Left renal pelvis (tissue), 4 donors: ENCODE measurements at places on chromosomes 7 and 10.

- DNase-seq: no peak
These were observed 122.0 kb downstream of the PLCE1 start for GRCh38 chr10:94115725-94116124.

- no peak for DNase-seq
These were observed 630.6 kb upstream of the ZWINT start for GRCh38 chr10:56991591-56992069.

GRCh38 chr10:104447906-104448305, 94.3 kb downstream of the CFAP58 start:
- no peak for DNase-seq

DNA sequence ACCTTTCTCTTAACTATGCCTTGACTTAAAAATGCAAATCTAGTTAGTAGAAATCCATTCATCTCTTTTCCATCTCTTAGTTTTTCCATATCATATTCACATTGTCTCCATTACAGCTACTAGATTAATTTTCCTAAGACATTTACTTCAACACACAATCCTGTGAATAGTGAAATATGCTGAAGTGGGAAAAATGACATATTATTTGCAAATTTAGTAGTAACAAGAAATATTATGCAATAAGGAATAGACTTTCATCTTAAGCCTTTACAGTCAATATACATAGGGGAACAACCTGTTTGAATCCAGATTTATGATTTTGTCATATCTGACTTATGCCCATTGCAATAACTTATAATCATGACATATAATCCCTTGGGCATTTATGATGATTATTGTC, 277.0 kb upstream of the IMMP2L start:
- no peak for DNase-seq

- DNase-seq: no peak
These were observed 37.3 kb downstream of the KIF20B start for GRCh38 chr10:89738551-89739209.

DNA sequence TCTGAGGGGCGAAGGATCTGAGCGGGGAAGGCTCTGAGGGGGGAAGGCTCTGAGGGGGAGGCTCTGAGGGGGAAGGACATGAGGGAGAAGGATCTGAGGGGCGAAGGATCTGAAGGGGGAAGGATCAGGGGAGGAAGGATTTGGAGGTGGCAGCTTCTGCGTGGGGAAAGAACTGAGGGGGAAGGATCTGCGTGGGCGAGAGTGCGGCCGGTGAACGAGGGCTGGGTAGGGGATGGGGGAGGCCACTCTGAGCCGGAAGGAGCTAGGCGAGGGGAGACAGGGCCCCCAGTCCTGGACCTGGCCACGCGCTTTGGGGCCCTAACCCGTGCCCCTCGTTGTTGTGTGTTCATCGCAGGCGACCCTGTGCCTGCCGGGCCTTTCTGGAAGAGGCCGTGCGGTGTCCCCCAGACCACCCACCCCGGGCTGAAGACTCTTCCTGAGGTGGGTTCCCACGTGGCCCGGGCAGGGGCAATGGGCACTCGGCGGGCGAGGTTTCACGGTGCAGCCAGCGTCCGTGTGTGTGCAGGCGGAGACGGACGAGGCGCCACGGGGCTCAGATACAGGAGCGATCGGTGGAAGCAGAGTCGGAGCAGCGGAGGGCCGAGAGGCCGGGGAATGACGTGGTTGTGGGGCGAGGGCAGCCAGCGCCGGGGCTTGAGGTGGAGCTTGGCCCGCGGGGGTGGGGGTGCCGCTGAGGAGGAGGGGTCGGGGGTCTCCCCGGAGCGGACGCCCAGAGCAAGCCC, 2.0 kb downstream of the CALY start:
- DNase-seq: no peak

DNA sequence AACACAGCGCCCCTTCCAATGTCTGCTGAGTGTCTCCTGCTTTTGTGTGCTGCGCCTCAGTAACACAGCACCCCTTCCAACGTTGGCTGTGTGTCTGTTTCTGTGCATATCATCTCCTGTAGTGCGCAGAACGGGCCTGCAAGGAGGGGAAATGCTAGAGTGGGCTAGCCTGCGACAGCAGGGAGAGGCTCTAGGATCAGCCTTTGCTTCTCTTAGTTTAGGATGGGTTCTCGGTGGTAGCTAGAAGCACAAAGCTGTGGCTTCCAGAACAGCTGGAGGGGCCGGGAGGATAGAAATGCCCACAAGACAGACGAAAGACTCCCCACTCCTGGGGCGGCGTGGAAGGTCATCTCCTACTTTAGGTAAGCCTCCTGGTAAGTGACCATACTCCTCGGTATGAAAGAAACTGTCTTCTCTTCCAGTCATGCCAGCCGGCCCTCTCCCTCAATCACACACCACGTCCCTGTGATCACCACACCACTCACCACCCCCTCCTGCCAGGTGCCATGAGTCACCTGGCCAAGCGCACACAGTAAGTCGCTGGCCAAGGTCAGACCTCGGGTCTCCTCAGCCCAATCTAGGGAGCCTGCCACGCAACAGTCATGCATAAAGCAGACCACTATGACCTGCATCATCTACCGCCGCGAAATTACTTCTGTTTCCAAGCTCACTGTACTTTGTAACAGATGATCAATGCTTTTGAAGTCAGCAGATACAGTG, 4.8 kb downstream of the PITRM1 start:
- no peak for DNase-seq
